ENCODE measurements at places on chromosomes 3 and 15.

DNA sequence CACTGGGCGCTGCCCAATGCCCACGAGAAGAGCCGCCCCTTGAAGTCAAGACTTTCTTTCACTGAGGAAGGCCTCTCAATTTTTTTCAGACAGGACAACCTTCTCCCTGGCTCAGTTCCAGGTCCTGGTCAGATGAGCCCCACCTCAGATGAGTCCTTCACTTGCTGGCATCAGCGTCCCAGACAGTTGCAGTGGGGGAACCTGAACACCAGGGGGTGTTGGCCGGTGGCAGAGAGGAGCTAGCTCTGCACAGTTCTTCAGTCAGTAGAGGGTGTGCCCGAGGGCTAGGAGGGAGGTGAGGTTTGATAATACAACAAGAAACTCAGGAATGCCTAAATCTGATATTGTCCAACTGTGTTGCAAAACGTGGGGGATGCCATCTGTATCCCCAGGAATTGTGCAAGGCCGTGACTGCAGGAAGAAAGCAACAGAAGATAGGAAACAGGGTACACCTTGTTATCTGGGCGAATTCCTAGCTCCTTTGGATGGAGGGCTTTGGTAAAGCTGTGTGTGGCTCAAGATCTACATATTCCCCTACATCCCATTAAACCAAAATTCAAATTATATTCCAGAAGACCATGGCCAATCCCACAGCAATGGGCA is 34.3 kb downstream of the CCR3 start:
- peak; percentile 62 for DNase-seq

GRCh38 chr3:123081718-123082369 is 15.0 kb downstream of the PDIA5 start:
- DNase-seq, result no peak

- DNase-seq, result no peak
Observed at GRCh38 chr15:82852941-82853561, 43.6 kb downstream of the WHAMM start.

- DNase-seq, result no peak
Observed at GRCh38 chr3:112030901-112031300, 3.6 kb upstream of the TMPRSS7 start.

GRCh38 chr15:99566157-99566897 is 543 bp downstream of the MEF2A start:
- DNase-seq, result no peak

- DNase-seq, result no peak
Observed at GRCh38 chr3:158213461-158213860, 103.6 kb downstream of the RSRC1 start.

GRCh38 chr15:66800584-66801235 is 98.7 kb downstream of the SMAD6 start:
- no peak for DNase-seq

GRCh38 chr3:162142511-162142910 is 645.9 kb downstream of the OTOL1 start:
- no peak for DNase-seq

GRCh38 chr3:126713199-126713598 is 9.2 kb downstream of the CHCHD6 start:
- DNase-seq, result no peak

GRCh38 chr3:13470894-13471574 is 9.1 kb upstream of the HDAC11 start:
- DNase-seq, result no peak

GRCh38 chr3:45568848-45569762 is 25.4 kb upstream of the LIMD1 start:
- DNase-seq, result no peak

GRCh38 chr3:176766862-176767261 is 430.4 kb downstream of the TBL1XR1 start:
- DNase-seq, result no peak

DNA sequence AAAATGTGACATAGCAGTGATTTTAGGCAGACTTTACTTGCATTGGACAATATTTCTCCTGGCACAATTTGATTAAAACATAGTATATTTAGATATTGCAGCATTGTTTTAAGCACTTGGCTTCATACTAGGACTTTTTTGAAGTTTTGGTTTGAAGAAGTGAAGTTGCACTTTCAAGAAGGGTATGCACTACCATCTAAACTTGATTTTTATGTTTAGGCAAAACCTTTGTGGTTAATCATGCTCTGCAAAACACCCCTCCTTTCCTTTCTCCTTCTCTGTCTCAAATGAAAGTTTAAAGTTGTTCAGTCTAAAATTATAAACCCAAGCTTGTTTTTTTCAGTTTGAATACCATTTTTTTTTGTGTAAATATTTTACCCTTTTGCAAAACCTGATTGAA is 173.8 kb downstream of the TCF12 start:
- no peak for DNase-seq

GRCh38 chr3:62659660-62660059 is 215.6 kb downstream of the CADPS start:
- DNase-seq, result no peak

GRCh38 chr3:58173669-58174398 is 36.9 kb downstream of the DNASE1L3 start:
- DNase-seq, result no peak

DNA sequence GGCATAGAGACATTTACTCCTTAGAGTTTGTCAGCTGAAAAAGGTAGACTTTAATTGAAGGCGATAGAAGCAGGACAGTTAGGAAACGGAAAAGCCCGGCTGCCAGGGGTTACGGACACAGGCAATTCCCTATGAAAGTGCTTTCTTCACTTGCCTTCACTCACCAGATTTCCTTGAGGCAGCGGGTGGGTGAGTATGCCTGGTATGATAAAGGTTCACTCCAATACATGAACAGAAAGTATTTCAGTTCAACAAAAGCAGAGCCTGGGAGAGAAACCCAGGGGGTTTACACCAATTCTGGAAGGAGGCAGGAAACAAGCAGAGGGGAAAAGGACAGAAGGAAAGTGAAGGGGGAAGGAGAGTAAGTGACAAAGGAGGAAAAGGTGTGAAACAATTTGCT is 53.9 kb downstream of the QTRT2 start:
- no peak for DNase-seq

- no peak for DNase-seq
Observed at GRCh38 chr3:72625602-72626337, 222.5 kb downstream of the SHQ1 start.

GRCh38 chr15:36924034-36924433 is 176.3 kb downstream of the MEIS2 start:
- no peak for DNase-seq

DNA sequence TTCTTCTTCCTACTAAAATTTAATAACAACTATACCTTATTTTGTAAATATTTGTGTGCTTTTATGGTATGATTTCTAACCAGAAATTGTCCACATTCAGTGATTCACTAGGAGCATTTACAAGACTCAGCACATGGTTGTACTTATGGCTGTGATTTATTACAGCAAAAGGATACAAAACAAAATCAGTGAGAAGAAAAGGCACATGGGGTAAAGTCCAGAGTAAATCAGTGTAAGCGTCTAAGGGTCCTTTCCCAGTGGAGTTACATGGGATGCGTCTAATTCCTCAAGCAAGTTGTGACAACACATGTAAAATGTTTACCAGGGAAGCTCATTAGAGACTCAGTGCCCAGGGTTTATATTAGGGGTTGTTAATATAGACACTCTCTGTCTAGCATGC is 31.1 kb downstream of the RNF13 start:
- no peak for DNase-seq
